ENCODE measurements at places on chromosomes 2 and 18.
A peak's percentile ranks its signal among the peaks of the same experiment; 100 is the strongest.

DNA sequence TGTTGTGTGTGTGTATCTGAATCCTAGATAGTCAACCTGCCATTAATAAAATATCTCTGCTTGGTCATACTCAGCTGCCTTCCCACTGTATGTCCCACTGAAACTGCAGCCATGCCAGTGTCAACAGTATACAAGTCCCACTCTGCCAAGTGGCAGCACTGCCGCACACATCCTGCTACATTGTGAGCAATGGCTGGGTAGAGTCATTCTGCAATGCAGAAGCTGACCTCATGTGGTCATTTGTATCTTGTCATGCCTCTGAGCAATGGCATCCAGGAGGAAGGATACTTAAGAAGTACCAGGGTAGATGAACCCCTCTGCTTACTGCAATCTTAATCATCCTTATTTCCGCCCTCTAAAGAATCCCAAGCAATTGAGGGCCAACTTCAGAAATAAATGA, 302.2 kb upstream of the DDX18 start:
- no peak for DNase-seq

DNA sequence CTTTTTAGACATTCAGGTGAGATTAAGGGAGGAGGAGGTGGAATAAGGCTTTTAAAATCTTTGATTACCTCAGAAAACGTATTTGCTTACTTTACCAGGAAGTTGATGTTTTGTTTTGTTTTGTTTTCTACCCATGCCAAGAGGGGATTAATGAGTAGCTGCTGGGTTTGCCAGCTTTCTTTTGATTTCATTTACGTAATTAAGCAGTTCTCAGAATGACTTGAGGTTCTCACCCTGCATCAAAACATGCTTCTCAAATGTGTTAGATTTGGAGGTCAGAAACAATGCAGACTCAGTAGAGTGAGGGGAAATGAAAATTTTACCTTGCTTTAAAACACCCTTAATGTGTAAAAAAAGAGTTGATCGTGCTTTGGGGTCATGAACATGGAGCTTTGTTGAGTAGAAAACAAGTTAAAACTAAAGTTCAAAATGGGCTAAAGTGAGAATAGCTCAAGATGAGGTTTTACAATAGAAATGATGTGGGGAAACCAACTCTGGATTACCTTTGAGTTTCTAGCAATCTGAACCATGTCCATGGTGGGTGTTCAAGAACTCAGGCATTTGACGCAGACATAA, 217.1 kb upstream of the EPAS1 start:
- no peak for DNase-seq

DNA sequence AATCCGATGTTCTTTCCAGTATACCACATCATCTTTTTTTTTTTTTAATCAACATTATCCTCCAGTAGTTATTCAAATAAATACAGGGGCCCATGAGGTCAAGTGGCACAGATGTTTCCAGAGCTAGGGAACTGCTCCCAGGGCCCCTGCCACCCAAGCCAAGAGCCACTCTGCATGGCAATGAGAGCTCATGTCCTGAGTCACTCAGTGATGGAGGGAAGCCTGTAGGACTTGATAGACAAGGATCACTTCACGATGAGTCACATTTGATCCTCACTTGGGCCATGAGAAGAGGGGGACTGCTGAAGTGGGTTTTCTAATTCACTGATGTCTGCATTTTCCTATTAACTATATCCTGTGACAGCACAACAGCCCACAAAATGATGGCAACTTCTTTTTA, 127.0 kb upstream of the PKDCC start:
- no peak for DNase-seq

- DNase-seq, result peak; percentile 46
Observed at GRCh38 chr18:51195451-51196117, 1.9 kb downstream of the MEX3C start.

- DNase-seq, result no peak
Observed at GRCh38 chr2:233300401-233300800, 7.2 kb upstream of the SAG start.
